Liver (tissue), 10 donors: ENCODE measurements at places on chromosomes 12 and 14. TPM values are rescaled to one million over a fixed set of nuclear protein-coding genes. Genes with fewer than 3 reads are reported as not detected.

ASCL1 gene
- not detected for total RNA-seq

KRT74 gene
- total RNA-seq, result not detected

ADCY4 gene
- total RNA-seq, result 2.2 TPM

POTEG gene
- total RNA-seq, result not detected

- H3K4me3 ChIP-seq, result no peak overlapping the region
- no peaks in the 10 kb centered on the region for H3K36me3 ChIP-seq
- H3K27me3 ChIP-seq, result no peaks in the 10 kb centered on the region
- no peak for DNase-seq
- H3K27ac ChIP-seq, result no peak overlapping the region
Observed at GRCh38 chr12:112815589-112816321, 24.2 kb downstream of the RPH3A start.

- H3K27me3 ChIP-seq, result no peaks in the 10 kb centered on the region
- no peak overlapping the region for H3K27ac ChIP-seq
- DNase-seq, result peak; percentile 95
- H3K4me1 ChIP-seq, result peaks cover 2% of the 10 kb centered on the region
- no peaks in the 10 kb centered on the region for H3K36me3 ChIP-seq
Observed at GRCh38 chr12:69623970-69624369, 13.3 kb upstream of the LRRC10 start.

DNA sequence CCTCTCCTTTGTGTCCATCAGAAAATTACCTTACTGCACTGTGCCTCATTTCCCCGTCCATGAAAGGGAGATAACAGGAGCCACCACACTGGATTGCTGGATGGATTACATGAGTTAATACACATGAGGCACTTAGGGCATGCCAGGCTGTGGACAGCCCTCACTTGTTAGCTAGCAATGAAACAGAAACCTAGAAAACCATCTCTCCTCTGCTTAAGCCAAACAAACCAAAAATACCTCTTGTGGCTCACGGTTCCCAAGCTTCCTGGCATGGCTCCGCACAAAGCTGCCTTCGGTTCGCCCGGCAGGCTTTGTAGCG, 660 bp upstream of the HCFC2 start:
- peak overlapping the region; percentile 97 for H3K4me3 ChIP-seq
- H3K27ac ChIP-seq, result peak overlapping the region; percentile 53
- DNase-seq, result no peak
- no peaks in the 10 kb centered on the region for H3K4me1 ChIP-seq

DNA sequence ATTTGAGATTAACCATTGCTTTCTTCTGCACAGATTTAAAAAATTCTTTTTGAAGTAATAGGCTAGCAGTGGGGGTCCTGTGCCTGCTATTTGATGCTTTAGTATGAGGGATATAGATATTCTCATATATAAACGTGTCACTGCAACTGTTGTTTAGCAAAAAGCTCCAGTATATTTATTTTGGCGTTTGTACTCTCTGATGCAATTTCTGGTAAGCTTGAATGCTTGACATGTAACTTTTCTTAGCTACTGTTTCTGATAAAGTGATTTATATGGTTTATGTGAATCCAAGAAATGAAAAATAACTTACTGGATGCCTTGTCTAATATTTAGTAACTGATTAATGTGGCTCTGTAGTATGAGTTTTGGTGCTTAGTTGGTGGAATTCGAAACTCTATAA, 77.1 kb downstream of the TTLL5 start:
- no peak overlapping the region for H3K4me3 ChIP-seq
- no peak for DNase-seq
- peaks cover 2% of the 10 kb centered on the region for H3K36me3 ChIP-seq
- peaks cover 9% of the 10 kb centered on the region for H3K4me1 ChIP-seq
- no peaks in the 10 kb centered on the region for H3K27me3 ChIP-seq

DNA sequence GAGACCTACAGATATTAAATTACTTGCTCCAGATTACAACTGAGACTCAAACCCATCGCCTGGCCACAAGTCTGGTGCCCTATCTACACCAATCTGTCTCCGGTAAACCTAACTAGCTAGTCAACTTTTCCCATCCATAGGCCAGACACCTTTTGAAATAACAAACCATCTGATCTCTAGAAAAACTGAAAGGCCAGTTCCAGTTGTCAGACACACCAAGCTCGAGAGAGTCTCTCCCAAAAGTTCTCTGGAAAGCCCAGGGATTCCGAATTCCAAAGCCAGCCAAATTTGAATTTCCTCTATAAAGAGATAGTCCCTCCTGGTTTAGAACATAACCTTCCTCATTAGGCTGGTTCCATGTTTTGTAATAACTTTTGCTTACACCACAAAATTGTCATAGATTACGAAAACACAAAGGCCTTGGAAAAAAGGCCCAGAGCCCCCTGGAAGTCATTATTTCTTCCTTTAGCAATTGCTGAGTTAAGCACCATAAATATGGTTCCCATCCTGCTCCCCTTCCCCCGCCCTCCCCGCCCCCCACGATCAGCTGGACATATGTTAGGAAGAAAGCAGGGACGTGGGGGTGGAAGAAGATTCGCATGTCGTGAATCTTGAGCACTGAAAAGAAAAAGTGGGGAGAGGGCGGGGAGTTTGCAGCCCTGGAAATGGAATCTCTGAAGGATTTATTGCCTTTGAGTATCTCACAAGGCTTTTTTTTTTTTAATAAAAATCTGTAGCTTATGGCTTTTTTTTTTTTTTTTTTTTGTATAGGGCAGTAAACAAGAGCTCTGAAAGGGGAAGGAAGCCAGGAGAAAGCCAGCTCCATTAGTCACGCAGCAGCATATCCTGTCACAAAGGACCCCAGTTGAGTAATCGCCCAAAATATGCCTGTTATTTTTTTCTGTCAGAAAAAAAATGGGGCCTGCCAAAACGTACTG, 110.4 kb downstream of the ZFP36L1 start:
- H3K27ac ChIP-seq, result peak overlapping the region; percentile 86
- H3K4me3 ChIP-seq, result no peak overlapping the region
- H3K36me3 ChIP-seq, result no peaks in the 10 kb centered on the region
- DNase-seq, result no peak

DNA sequence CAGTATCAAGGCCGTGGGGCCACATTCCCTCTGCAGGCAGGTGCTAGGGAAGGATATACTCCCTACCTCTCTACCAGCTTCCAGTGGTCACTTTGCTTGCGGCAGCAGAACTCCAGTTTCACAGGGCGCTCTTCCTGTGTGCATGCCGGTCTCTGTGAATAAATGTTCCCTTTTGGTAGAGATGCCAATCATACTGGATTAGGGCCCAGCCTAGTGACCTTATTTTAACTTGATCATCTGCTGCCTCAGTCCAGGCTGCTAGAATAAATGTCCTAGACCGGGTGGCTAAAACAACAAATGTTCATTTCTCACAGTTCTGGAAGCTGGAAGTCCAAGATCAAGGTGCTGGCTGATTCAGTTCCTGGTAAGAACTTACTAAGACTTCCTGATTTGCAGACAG, 198.8 kb upstream of the TMEM132C start:
- H3K36me3 ChIP-seq, result no peaks in the 10 kb centered on the region
- no peak for DNase-seq
- H3K4me1 ChIP-seq, result no peaks in the 10 kb centered on the region
- no peaks in the 10 kb centered on the region for H3K27me3 ChIP-seq
- H3K4me3 ChIP-seq, result no peak overlapping the region

DNA sequence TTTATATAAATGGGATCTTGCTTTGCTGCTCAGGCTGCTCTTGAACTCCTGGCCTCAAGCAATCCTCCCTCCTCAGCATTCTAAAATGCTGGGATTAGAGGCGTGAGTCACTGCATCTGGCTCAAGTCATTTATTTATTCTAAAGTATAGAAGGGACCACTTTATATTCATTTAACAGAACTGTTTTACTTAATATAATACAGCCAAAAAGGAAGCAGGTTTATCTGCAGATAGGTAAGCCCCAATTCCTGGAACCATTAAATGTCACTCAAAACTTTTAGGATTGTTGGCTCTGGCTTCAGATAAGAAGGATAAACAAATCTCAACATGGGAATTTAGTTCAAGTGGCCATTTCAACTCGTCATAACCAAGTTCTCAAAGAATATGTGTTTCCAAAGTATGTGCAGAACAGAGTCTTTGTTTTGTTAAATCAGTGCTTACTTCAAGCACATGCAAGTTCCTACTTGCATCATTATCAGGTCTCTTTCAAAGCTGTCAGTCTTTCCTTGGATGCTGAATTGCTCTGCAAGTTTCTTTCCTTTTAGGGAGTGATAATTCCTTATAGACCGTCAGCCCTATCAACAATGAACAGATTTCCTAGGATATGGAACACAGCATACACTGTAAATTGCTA, 60.4 kb downstream of the KITLG start:
- H3K27me3 ChIP-seq, result no peaks in the 10 kb centered on the region
- no peaks in the 10 kb centered on the region for H3K36me3 ChIP-seq
- H3K4me1 ChIP-seq, result no peaks in the 10 kb centered on the region
- H3K27ac ChIP-seq, result no peak overlapping the region

- H3K36me3 ChIP-seq, result no peaks in the 10 kb centered on the region
- DNase-seq, result no peak
- H3K4me1 ChIP-seq, result no peaks in the 10 kb centered on the region
- no peak overlapping the region for H3K27ac ChIP-seq
- H3K27me3 ChIP-seq, result peaks cover 2% of the 10 kb centered on the region
Observed at GRCh38 chr14:99118946-99119345, 153.1 kb downstream of the BCL11B start.

DNA sequence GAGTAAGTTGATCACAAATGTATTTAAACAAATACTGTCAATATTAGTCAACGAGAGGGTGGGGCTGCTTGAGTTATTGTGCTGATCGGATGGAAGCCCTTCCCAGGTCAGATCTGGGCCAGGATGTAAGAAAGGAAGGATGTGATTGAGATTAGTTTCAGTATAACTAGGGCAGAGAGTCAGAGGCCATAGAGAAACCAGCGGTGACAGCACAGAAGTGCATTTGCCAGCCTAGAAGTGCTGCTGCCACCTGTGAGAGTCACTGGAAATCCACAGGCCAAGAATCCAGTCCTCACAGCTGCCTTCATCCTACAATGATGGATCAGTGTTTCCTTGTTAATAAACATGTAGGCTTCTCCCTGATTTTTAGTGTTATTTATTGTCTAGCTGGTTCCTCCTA, 9.8 kb upstream of the FERMT2 start:
- no peaks in the 10 kb centered on the region for H3K27me3 ChIP-seq
- H3K4me1 ChIP-seq, result peaks cover 12% of the 10 kb centered on the region
- H3K27ac ChIP-seq, result peak overlapping the region; percentile 43
- H3K36me3 ChIP-seq, result no peaks in the 10 kb centered on the region
- H3K4me3 ChIP-seq, result no peak overlapping the region
- DNase-seq, result no peak

GRCh38 chr12:101491329-101491728, 16.2 kb downstream of the SPIC start:
- no peak overlapping the region for H3K4me3 ChIP-seq
- no peaks in the 10 kb centered on the region for H3K27me3 ChIP-seq
- H3K27ac ChIP-seq, result no peak overlapping the region
- DNase-seq, result no peak

DNA sequence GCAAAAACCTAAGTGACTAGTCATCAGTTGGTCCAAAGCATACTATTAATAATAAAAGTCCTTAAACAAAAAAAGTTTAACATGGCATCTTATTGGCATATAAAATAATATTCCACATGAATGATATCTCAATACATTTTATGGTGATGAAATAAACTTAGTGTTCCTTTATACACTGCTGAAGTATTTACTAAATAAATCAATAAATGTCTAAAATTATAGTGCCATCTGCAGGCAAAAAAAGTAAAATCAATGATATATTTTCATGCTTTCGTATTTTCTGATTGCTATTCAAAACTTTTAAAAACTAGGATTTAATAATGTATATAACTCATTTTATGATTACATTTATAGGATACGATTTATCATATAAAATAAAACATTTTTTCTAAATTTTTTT, 30.5 kb downstream of the PUS7L start:
- no peak overlapping the region for H3K27ac ChIP-seq
- DNase-seq, result no peak
- no peaks in the 10 kb centered on the region for H3K27me3 ChIP-seq
- H3K4me1 ChIP-seq, result no peaks in the 10 kb centered on the region

GRCh38 chr14:57295239-57295638, 26.5 kb downstream of the AP5M1 start:
- peaks cover 2% of the 10 kb centered on the region for H3K4me1 ChIP-seq
- H3K27ac ChIP-seq, result no peak overlapping the region
- no peaks in the 10 kb centered on the region for H3K36me3 ChIP-seq
- H3K27me3 ChIP-seq, result no peaks in the 10 kb centered on the region
- no peak for DNase-seq
